ENCODE measurements at places on chromosomes 5 and 9. TPM values are rescaled to one million over a fixed set of nuclear protein-coding genes. Genes with fewer than 3 reads are reported as not detected.

The CAMK2A gene
- 3.8 TPM for total RNA-seq

The HDAC3 gene
- total RNA-seq = 67.6 TPM

The IL9 gene
- total RNA-seq = not detected

The FAM81B gene
- not detected for total RNA-seq

The PRR16 gene
- 9.3 TPM for total RNA-seq

The TEX48 gene
- not detected for total RNA-seq

The LCN15 gene
- not detected for total RNA-seq

The SPRY4 gene
- 2.5 TPM for total RNA-seq

The ITK gene
- total RNA-seq = not detected

The CER1 gene
- not detected for total RNA-seq

The C9orf152 gene
- 0.17 TPM for total RNA-seq

The EQTN gene
- not detected for total RNA-seq

The NDFIP1 gene
- 107 TPM for total RNA-seq

The LURAP1L gene
- 63.7 TPM for total RNA-seq

The SMIM33 gene
- not detected for total RNA-seq

The RASGRF2 gene
- 9.1 TPM for total RNA-seq

The PLPPR1 gene
- total RNA-seq = not detected

The DRD1 gene
- under 0.01 TPM for total RNA-seq

The PTPA gene
- total RNA-seq = 145 TPM

The GABRG2 gene
- not detected for total RNA-seq

The TOR4A gene
- total RNA-seq = 28.9 TPM

The PCDHA6 gene
- 0.50 TPM for total RNA-seq

The ARHGEF37 gene
- 2.2 TPM for total RNA-seq

The MEIKIN gene
- not detected for total RNA-seq

The EIF4E1B gene
- not detected for total RNA-seq

The SAXO1 gene
- total RNA-seq = 0.17 TPM

The CA9 gene
- total RNA-seq = 2.3 TPM
